Mesenteric fat pad (tissue), 1 donor: ENCODE measurements at places on chromosomes 1 and 21. TPM values are rescaled to one million over a fixed set of nuclear protein-coding genes. Genes with fewer than 3 reads are reported as not detected.

GRCh38 chr1:111761717-111762116 lies 6.0 kb downstream of the DDX20 start:
- DNase-seq, result no peak

DNA sequence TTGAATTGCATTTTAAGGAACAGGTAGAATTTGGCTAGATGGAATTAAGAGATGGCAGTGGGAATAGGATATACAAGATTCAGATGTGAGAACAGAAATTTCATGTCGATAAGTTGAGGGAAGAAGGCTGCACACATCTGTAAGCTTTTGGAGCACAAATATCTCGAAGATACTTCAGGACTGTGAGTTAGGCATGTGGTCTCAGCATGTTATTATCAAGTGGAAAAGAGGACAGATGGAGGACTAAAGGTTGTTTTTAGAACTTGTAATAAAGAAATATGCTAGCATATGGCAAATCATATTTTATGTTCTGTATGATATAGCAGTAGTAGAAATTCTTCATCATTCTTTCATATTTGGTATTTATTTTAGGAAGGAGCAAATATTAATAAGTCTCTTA lies 61.5 kb downstream of the KIF1B start:
- DNase-seq, result no peak

The FAM229A gene
- 6.2 TPM for total RNA-seq

The CD1E gene
- total RNA-seq, result not detected

GRCh38 chr1:61132645-61133334 lies 50.4 kb downstream of the NFIA start:
- DNase-seq, result no peak

- DNase-seq, result no peak
Observed at GRCh38 chr1:73901738-73902137, 296.2 kb downstream of the LRRIQ3 start.

The TEX38 gene
- not detected for total RNA-seq

The LMX1A gene
- total RNA-seq, result 0.32 TPM

- DNase-seq, result no peak
Observed at GRCh38 chr1:68144856-68145255, 87.5 kb downstream of the WLS start.

The JAM2 gene
- total RNA-seq, result 13.3 TPM

GRCh38 chr1:30405631-30406212 lies 317.7 kb downstream of the MATN1 start:
- peak; percentile 41 for DNase-seq

The TMEM51 gene
- 4.3 TPM for total RNA-seq

- DNase-seq, result no peak
Observed at GRCh38 chr1:115142616-115143015, 53.3 kb upstream of the TSPAN2 start.

- no peak for DNase-seq
Observed at GRCh38 chr1:175188936-175189335, 3.6 kb downstream of the KIAA0040 start.

The KLF17 gene
- not detected for total RNA-seq

DNA sequence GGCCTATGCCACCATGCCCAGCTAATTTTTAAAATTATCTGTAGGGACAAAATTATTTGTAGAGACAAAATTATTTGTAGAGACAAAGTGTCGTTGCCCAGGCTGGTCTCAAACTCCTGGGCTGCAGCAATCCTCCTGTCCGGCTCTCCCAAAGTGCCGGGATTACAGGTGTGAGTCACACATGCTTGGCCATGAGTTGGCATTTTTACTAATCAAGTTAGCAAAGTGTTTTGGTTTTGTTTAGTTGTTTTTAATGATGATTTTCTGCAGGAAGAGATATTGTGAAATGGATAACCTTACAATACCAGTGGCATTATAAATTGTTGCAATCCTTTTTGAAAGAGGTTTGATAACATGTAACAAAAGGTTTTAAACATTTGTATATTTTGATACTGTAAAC lies 65.3 kb upstream of the MAGI3 start:
- DNase-seq, result no peak

GRCh38 chr1:215566556-215567490 lies at the start of gene KCTD3:
TSS of gene KCTD3 (plus strand) at chr1:215567304. CDS start at chr1:215567686, 382 bp downstream.
- peak; percentile 91 for DNase-seq

GRCh38 chr1:191634801-191635508 lies 523.3 kb upstream of the RGS18 start:
- no peak for DNase-seq

DNA sequence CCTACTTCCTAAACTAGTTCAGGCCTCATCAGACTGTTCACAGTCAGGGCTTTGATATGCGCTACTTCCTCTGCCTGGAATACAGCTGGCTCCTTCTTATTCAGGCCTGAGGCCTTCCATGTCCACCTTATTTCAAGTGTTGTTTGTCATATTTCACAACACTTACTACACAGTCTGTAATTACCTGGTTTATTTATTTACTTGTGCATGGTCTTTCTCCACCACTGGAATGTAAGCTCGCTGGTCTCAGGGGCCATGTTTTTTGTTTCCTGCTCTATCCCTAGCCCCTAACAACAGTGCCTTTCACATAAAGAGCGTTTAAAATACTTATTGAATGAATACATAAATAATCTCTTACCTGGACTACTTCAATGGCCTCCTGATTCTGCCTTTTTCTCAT lies 4.6 kb upstream of the SRSF4 start:
- no peak for DNase-seq

DNA sequence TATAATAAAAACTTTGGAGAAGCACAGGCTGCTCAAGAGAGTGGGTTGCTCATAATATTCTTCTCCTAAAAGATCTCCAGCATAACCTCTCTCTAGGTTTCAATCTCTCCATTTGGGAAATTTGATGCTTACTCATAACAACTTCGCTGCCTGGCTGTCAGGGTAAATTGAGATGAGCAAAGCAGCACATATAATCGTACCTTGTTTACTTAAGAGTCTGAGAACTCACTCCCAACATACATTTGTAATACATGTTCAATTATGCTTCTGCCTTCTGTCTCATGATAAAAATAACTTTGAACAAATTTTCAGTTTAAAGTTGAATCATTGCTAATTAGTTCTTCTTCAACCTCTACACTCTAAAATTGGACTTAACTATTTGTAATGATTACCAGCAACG lies 68.9 kb downstream of the DUSP10 start:
- DNase-seq, result no peak

- DNase-seq, result no peak
Observed at GRCh38 chr1:155481741-155482241, 80.8 kb downstream of the ASH1L start.
